ENCODE measurements at places on chromosomes 4 and X.

GRCh38 chr4:189988877-189989431 is 38.1 kb downstream of the FRG2 start:
- DNase-seq = no peak

DNA sequence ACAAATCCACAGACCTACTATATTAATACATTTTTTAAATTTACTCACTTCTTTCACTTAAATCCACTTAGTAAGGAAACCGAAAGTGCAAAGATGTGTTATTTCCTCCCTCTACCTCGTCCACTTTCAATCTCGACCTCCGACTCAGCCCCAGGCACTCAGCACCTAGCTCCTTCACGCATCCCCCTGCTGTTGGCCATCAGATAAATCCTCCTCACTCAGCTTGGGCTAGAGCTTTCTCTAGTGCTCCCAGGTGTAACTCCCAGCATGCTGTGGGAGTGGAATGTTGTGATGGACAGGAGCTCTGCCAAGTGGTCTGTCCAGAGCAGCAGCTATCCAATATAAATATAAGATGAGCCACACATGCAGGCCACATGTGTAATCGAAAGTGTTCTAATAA is 26.7 kb upstream of the TEC start:
- no peak for DNase-seq

GRCh38 chrX:23959781-23960180 is 52.0 kb downstream of the CXorf58 start:
- no peak for DNase-seq

DNA sequence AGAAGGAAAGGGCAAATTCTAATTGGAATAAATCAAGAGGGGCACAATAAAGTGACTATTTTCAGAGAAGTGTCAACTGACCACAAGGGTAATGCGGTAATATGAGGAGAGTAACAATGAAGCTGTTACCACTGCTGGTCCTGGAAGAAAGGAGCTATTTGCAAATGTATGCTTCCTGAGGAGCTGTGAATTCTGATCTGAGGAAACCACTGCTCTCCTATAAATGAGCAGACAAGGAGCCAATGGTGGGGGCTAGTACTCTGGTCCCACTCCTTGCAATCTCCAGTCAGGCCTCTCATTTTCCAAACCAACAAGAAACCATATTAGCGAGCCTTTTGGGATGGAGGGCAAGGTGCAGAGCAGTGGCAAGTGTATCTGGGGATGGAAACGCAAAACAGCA is 770.2 kb downstream of the FSTL5 start:
- DNase-seq = no peak

GRCh38 chrX:38857736-38858523 is 56.7 kb downstream of the MID1IP1 start:
- no peak for DNase-seq

DNA sequence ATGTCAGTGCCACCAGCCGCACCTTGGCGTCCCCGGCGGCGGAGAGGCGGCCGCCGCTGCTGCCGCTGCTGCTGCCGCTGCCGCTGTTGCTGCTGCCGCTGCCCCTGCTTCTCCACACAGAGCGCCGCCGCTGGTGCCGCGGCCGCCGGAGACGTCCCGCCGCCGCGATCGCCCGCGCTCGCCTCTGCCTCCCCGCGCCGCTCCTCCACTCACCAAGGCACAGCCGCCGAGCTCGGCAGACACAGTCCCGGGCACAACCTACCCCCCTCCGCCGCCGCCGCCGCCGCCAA is at the start of gene PPP3CA:
TSS of gene PPP3CA (minus strand) at position 260 of the 290 bp plus-strand sequence.
- no peak for DNase-seq

DNA sequence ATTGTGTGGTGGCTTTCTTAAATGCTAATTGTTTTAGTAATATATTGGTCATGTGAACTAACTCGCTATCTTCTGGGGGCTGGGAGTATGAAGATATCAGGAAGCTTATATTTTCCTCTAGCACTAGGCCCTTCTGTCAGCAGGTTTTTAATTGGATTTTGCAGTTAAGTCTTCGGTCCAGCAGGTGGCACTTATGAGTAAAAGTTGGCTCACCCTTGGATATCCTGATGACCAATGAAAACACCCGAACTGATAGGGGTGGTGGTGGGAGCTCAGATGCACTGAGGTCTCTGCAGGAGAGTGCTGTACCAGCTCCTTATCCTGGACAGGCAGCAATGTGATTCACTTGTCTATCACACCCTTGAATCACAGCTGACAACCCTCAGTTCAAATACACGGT is 1365.8 kb upstream of the DIAPH2 start:
- no peak for DNase-seq

GRCh38 chr4:107034996-107035818 is 906 bp downstream of the DKK2 start:
- no peak for DNase-seq

DNA sequence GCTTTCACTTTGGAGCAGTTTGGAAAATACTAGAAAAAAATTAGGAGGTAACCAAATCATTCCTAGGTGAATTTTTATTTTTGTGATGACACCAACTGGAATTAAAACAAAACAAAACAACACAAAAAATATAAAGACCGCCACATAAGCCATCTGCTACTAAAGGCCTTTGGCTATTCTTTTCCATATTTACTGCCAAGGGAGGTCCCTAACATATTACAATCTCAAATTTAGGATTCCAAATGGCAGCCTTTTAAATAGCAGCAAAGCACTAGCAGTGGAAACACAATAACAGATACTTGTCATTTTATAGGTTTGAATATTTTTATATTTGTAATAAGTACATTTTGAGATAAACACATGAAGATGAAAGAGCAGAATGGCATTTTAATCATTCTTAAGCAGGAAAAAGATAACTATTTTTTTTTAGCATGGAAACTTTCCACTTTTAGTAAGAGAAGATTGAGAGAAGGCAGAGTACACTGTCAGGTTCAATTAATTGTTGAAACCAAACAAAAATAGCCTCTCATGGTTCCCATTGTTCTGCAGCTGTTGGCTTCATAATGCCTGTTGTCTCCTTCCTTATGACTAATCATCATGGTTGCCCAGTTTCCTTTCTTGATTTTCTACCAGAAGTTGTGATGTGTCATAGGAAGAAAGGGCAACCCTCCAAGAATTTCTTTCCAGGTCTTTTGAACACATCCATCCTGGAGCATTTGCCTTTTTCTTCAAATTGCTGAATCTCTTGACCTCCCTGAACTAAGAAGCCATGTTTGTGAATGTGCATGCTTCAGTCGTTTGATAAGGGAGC is 219.0 kb upstream of the EMCN start:
- no peak for DNase-seq

DNA sequence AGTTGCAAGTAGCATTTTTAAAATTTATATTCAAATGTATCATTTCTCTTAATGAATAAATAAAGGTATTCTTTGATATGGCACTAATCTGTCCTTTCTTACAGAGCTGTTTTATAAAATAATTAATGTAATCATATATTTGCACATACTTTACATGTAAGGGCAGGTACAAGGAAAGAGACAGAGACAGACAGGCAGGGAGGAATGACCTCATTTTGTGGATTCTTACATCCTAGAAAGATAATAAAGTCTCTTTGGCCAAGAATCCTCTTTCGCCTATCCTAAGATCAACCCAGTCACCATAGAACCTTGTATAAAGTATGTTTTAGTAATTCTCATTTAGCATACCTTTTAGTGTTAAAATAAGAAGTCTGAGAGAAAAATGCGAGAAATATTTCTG is 98.5 kb upstream of the CTSO start:
- DNase-seq = no peak

GRCh38 chr4:174505892-174506291 is 16.4 kb downstream of the HPGD start:
- DNase-seq = no peak

DNA sequence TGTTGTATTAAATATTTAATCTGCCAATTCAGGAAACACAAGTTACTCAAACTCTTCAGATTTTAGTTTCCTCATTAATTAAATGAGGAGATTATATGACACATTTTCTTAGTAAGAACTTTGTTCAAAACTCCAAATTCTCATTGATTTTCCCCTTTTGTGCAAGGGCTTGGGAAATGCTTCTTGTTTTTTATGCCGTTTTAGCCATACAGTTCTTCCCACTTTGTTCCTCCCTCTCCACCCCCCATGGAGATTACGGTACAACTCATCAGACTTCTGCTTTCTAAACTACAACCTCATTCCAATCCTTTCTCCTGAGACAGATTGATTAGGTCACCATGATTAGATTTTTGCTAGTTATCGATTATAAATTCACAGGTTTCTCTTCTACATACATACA is 10.9 kb upstream of the BBS7 start:
- no peak for DNase-seq

DNA sequence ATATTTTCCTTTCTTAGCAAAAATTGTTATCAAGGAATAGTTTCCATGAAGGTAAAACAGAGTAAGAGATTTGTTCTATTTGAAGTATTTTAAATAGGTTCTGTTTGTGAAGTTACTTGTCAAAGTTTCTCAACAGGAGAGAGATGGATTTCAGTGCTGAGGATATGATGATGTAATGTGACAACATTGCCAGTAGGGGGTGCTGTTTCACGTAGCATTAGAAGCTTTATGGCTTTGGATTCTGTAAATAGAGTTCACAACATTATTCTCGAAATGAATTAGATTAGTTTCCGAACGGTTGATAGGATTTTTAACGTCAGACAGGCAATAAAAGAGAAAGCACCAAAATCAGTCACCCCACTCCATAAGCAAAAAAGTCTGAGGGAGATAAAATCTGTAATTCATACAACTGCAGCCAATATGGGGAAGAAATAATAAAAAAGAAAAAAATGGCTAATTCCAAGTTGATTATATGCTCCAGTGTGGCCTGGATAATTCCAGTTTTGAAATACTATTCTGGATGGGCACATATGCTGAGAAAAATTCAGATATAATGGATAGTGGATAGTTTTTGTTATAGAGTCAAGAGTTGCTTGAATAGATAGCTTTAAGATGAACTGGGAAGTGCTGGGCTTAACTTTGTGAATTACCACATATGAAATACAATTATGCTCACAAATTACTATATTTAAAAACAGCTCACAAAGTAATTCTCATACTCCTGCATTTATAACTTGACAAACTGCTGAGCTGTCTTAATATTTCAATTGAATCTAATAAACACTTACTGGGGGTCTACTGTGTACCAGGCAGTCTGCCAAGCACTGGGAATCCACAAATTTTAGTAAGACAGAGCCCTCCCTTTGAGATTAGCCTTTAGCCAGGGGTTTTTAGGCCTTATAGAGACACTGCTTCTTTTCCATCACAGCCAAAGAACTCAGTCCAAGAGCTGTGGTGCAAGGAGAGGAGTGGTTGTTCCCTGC is 109.1 kb downstream of the GPAT3 start:
- no peak for DNase-seq

DNA sequence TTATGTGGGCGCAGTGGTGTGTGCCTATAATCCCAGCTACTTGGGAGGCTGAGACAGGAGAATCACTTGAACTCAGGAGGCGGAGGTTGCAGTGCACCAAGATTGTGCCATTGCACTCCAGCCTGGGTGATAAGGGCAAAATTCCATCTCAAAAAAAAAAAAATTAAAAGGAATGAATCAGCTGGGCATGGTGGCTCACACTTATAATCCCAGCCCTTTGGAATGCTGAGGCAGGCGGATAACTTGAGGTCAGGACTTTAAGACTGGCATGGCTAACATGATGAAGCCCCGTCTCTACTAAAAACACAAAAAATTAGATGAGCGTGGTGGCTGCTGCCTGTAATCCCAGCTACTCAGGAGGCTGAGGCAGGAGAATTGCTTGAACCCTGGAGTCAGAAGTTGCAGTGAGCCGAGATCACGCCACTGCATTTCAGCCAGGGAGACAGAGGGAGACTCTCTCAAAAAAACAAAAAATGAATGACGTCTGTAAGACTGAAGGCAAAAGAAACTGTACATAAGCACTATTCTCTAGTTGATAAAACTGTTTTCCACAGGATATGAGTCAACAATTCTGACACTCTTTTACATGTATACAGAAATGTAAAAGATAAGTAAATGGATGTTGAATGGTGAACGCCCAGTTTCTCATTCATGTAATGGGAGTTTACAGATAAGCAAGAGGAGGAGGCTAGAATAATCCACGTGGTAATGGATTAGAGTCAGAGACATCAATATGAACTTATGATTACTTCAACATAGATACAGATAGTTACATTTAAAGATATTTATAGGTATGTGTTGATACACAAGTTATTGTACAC is 22.2 kb downstream of the CENPC start:
- DNase-seq = no peak

DNA sequence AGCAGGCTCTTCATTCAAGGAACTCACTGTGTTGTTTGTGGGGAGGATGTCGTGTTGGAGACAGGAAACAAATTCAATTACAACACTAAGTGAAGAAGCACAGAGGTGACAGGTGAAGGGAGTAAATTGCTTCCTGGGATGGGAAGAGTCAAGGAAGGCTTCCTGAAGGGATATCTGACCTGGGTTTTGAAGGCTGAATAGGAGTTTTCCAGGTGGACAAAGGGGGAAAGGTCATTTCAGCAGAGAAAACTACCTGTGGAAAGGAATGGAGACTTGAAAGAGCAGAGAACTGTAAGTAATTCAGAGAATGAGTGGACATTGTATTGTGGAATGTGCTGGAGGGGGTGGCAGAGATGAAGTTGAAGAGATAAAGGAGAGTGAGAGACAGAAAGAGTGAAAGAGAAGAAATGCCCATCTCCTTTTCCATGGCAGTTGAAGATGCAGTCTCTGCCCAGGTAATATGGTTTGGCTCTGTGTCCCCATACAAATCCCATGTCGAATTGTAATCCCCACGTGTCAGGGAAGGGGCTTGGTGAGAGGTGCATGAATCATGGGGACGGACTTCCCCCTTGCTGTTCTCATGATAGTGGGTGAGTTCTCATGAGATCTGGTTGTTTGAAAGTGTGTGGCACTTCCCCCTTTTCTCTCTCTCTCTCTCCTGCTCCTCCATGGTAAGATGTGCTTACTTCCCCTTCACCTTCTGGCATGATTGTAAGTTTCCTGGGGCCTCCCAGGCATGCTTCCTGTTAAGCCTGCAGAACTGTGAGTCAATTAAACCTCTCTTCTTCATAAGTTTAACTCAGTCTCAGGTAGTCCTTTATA is 205.7 kb upstream of the BCOR start:
- no peak for DNase-seq

GRCh38 chrX:153865685-153866084 is 20.3 kb downstream of the L1CAM start:
- DNase-seq = no peak
